A549 treated with CpdA at 1 μM for 4 hours (cell line): ENCODE measurements at places on chromosomes 7 and 10. TPM values are rescaled to one million over a fixed set of nuclear protein-coding genes. Genes with fewer than 3 reads are reported as not detected.

The EDRF1 gene
- total RNA-seq = 16.4 to 18.9 TPM (median 16.7 TPM) in 5 replicates

The MMD2 gene
- not detected in 5 replicates for total RNA-seq

The PHYHIPL gene
- total RNA-seq = 0.13 to 0.38 TPM (median 0.29 TPM) in 5 replicates

The PTPRN2 gene
- total RNA-seq = 0.47 to 1.4 TPM (median 0.72 TPM) in 5 replicates

The AKR1D1 gene
- total RNA-seq = not detected in 5 replicates
